ENCODE measurements at places on chromosomes 1 and 21. TPM values are rescaled to one million over a fixed set of nuclear protein-coding genes. Genes with fewer than 3 reads are reported as not detected.

The HMCN1 gene
- 11.6 TPM for total RNA-seq

The NR5A2 gene
- 2.3 TPM for total RNA-seq

The KRTAP12-2 gene
- not detected for total RNA-seq

The TNNI3K gene
- total RNA-seq: 3.9 TPM
